ENCODE measurements at places on chromosomes 7 and 10.
A peak's percentile ranks its signal among the peaks of the same experiment; 100 is the strongest.

DNA sequence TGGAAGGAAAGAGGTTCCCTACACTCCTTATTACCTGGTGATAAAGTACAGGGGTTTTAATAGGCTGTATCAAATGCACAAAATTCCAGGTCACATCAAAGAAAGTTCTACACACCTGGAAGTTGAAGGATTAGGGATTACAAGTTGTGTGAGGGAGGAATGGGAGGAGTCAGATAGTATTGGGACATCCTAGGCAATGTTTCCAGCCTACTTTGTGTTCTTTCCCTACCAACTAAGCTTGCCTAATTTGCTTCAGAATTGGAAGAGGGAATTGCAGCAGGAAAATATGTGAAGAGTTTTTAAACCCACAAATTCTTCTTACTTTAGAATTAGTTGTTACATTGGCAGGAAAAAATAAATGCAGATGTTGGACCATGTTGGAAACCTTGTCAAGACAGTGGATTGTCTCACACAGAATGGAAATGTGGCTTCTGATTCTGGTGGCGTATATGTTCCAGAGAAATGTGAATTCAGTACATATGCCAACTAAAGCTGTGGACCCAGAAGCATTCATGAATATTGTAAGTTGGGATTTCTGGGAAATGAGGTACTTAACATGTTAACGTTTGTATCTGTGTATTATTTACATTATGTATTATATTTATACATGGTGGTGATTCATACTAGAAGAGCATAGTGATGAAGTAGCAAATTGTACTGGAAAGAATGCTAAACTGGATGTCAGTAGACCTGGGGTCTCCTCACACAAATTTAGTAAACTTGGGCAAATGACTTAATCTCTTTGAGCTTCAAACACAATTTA, at the start of gene LIPM:
Gene LIPM, plus strand, starts transcription at position 208 of the 763 bp plus-strand sequence. Its CDS starts 167 bp downstream, at position 375.
- DNase-seq: no peak

- peak; percentile 17 for DNase-seq
These were observed 24.3 kb upstream of the DNAJB12 start for GRCh38 chr10:72379062-72379461.

GRCh38 chr10:29923416-29923965, 135.9 kb downstream of the JCAD start:
- no peak for DNase-seq

GRCh38 chr7:135911099-135911498, 66.1 kb downstream of the MTPN start:
- no peak for DNase-seq

GRCh38 chr10:87983716-87984115, 120.3 kb downstream of the PTEN start:
- DNase-seq: no peak

GRCh38 chr10:126402721-126403695, 14.7 kb upstream of the ADAM12 start:
- no peak for DNase-seq

- DNase-seq: no peak
These were observed 306.6 kb upstream of the PFKP start for GRCh38 chr10:2760736-2761135.

- DNase-seq: no peak
These were observed 40.9 kb upstream of the ELAPOR2 start for GRCh38 chr7:87100326-87100725.

DNA sequence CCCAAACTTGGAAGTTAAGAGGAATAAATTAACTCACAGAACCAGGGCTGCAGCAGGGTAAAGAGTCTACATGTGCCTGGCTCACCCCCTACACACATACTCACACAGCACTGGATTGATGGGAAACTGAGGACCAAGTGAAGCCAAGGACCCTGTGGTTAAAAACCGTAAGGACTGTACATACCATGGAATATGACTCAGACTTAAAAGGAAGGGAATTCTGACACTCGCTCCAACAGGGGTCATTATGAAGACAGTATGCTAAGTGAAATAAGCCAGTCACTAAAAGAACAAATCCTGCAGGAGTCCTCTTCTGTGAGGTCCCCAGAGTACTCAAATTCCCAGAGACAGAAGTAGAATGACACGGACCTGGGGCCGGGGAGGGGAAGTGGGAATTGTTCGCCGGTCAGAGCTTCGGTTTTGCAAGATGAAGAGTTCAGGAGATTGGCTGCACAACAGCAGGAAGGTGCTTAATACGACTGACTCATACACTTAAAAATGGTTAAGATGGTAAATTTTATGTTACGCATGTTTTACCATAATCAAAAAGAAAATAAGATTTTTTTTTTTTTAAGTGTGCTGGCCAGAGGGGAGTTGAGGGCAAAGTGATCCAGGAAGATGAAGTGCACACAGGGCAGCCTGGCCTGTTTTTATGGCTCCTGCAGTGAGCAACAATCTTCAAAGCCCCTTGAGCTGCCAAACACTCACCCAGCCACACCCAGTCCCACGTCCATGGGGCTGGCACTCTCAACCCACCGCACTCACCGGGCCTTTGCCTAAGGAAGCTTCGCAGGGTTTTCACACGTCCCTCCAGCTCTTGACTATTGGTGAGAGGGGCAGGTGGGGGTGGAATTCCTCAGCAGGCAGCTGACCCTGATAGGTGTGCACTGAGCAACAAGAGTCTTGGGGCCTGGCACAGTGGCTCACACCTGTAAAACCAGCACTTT, 26.4 kb downstream of the DRGX start:
- DNase-seq: no peak

- no peak for DNase-seq
These were observed 183.1 kb upstream of the PDE1C start for GRCh38 chr7:32253299-32253698.

DNA sequence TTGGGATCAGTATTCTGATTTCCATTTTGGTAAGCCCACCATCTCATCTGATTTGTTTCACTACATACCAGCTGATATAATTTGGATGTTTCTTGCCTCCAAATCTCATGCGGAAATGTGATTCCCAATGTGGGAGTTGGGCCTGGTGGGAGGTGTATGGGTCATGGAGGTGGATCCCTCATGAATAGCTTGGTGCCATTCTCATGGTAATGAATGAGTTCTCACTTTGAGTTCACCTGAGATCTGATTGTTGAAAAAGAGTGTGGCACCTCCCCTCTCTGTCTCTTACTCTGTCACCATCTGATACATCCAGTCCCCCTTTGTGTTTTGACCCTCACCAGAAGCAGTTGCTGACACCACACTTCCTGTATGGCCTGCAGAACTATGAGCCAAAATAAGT, 347.3 kb downstream of the ARL4A start:
- DNase-seq: no peak

- peak; percentile 51 for DNase-seq
These were observed 42.0 kb downstream of the SRPK2 start for GRCh38 chr7:105346593-105347322.

- no peak for DNase-seq
These were observed 324.7 kb downstream of the CXCL12 start for GRCh38 chr10:44060221-44060620.

DNA sequence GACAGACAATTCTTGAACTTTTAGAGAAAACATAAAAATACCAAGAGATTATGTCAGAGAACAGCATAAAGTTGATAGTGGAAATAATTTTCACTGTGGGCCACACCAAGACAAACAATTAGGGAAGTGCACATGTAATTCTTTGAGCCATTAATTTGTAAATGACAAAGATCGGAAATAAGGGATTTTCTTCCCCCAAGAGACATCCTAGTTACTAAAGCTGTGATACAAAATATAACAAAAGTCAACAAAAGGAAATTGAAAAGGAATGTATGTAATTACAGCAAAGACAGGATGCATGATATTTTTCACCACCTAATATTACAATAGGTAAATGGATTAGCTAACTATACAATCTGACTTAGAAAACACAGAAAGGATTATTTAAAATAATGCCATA, 12.4 kb upstream of the LRRC72 start:
- no peak for DNase-seq

GRCh38 chr7:55448526-55448925, 83.4 kb downstream of the LANCL2 start:
- no peak for DNase-seq

GRCh38 chr7:124369310-124369709, 336.4 kb upstream of the TMEM229A start:
- no peak for DNase-seq

DNA sequence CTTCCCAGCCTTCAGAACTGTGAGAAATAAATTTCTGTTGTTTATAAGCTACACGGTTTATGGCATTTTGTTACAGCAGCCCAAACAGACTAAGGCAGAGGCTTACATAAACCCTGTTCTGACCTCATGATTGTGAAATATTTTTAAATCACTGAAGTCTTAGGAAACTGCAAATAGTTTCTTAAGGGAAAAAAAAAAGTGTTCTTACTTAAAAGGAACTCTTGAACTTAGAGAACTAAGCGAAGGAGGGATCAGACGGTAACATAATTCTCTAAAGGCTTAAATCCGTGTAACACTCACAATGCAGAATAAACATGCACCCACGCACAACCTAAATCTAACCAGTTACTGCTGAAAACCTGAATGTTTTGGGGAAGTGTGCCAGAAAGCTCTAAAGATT, 749.1 kb upstream of the LRRTM3 start:
- no peak for DNase-seq

- DNase-seq: no peak
These were observed 16.0 kb upstream of the ITGA8 start for GRCh38 chr10:15735763-15736162.

- peak; percentile 39 for DNase-seq
These were observed 4.8 kb upstream of the GCK start for GRCh38 chr7:44194069-44194468.

DNA sequence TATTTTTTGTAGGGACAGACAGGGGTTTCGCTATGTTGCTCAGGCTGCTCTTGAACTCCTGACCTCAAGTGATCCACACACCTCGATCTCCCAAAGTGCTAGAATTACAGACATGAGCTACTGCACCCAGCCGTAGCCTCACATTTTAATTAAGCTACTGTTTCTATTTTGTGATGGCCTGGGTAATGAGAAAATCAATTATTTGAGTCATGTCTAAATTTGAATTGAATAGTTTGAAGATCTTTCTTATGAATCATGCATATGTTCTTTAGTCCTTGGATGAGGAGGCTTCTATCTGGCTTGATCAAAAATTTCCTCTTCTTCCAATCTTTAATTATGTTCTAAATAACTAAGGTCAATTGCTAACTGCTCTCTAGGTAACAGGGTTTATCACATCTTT, 175.0 kb downstream of the REEP3 start:
- no peak for DNase-seq

DNA sequence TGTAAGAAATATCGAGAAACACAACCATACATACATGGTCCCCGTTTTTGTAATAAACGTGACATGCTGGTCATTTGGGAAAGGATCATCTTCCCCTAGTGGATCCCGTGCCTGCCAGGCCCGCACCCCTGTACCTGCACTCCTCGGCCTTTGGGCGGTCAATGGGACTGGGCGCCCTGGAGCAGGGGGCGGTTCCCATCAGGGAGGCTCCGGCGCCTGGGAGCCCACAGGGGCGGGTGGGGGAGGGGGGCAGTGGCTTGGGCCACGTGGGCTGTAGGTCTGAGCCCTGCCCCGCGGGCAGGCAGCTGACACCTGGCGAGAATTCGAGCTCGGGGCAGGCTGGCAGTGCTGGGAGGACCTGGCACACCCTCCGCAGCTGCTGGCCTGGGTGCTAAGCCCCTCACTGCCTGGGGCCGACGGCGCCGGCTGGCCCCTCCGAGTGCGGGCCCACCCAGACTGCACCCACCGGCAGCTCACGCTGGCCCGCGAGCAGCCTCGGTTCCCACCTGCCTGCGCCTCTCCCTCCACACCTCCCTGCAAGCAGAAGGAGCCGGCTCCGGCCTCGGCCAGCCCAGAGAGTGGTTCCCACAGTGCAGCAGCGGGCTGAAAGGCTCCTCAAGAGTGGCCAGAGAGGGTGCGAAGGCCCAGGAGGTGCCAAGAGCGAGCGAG, 361.6 kb upstream of the GRM3 start:
- no peak for DNase-seq

All from activated CD4-positive, alpha-beta T cell treated with anti-CD3 and anti-CD28 coated beads, Interleukin-10, Interleukin-2, amounts not matched to agents 100 ng/mL and 50 ng/mL, durations not matched to agents 16 hours and 8 hours (primary cell).